Stimulated activated CD8-positive, alpha-beta memory T cell treated with anti-CD3 and anti-CD28 coated beads, Interleukin-4, amount 100 ng/mL, for 1 hour (primary cell): ENCODE measurements at places on chromosomes 7 and 10.

- no peak for DNase-seq
Measured at GRCh38 chr7:155694851-155695250, 50.4 kb downstream of the RBM33 start.

GRCh38 chr7:35691827-35692307 is 3.1 kb downstream of the HERPUD2 start:
- DNase-seq: no peak

DNA sequence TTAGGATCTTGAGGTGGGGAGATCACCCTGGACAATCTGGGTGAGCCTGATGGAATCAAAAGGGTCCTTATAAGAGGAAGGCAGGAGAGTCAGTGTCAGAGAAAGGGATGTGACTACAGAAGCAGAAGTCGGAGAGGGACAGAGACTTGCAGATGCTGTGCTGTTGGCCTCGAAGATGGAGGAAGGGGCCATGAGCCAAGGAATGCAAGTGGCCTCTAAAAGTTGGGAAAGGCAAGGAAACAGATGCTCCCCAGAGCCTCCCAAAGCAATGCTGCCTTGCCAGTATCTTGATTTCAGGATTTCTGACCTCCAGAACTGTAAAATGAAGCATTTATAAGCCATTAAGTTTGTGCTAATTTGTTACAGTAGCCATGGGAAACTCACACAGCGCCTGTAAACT is 165.2 kb downstream of the FANK1 start:
- DNase-seq: no peak

GRCh38 chr7:41147606-41148485 is 555.0 kb downstream of the INHBA start:
- no peak for DNase-seq

DNA sequence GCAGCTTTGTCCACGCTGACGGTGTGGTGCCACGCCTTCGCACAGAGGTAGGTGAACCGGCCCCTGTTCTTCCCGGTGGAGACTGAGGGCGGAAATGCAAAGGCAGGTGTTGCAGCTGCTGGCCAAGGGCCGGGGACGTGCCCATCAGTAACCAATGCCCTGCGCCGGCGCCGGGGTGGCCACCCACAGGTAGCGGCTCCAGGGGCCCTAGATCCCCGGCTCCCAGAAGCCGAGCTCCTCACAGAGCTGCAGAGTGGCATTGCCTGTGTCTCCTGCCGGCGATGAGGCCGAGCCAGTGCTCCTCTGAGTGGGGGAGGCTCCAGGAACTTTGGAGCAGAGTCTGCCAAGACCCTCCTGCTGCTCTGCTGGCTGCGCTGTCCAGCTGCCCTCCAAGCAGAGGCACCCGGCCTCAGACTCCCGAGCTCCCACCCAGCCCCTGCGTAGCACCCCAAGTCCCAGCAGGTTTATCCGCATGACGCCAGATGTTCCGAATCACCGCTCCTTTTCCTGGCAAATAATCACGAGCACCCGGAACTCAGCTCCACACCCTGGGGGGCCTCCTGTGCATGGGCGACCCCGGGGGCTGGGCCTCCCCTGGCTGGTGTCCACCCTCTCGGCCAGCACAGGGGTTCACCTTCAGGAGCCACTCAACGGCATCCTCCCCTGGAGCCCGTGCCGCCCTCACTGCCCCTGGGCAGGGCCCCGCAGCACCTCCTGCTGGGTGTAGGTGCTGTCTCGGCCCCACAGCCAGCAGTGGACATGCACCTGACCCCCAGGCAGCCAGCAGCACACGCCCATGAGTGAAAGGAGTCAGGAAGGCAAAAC is 22.1 kb downstream of the CFAP46 start:
- no peak for DNase-seq

GRCh38 chr10:101967713-101968112 is 88.3 kb downstream of the ARMH3 start:
- no peak for DNase-seq

- no peak for DNase-seq
Measured at GRCh38 chr7:23020742-23021401, 6.9 kb upstream of the HYCC1 start.

- no peak for DNase-seq
Measured at GRCh38 chr10:75999001-75999400, 567.6 kb downstream of the LRMDA start.

DNA sequence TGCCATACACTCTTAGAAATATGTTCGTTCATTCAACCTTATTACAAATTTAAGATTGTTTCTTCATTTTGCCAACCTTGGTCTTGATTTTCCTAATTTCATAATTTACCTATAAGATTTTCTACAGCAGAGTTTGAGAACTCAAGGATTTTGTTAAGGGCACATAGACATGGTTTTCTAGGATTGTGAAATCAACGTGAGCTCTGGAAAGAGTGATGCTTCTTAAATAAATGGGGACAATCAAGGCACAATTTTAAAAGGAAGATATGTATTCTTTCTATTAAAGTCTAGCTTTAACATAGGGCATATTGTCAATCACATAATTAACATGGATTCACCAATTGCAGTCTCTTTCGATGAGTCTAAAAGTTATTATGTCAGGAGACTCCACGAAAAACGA is 174.2 kb upstream of the PHF14 start:
- DNase-seq: no peak
